CD4-positive, alpha-beta T cell treated with Interferon alpha-2 for 1 hour (primary cell): ENCODE measurements at places on chromosomes 1 and 21.
A peak's percentile ranks its signal among the peaks of the same experiment; 100 is the strongest.

DNA sequence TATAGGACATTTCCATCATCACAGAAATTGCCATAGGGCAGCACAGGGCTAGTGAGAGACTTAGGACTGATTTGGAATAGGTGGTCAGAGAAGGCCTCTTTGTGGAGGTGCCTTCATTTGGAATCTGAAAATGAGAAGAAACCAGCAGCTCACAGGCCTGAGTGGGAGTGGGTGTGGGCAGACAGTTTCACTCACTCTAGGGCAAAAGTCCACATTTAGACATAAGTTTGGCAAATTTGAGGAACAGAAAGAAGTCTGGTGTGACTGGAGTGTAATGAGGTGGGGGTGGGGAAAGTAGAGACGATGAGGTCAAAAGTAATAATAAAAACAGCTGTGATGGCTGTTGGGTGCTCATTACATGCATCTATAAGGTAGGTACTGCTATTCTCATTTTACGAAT, 22.4 kb upstream of the BCAR3 start:
- DNase-seq, result peak; percentile 37

- no peak for DNase-seq
Measured at GRCh38 chr1:197351821-197352440, 83.9 kb downstream of the CRB1 start.

DNA sequence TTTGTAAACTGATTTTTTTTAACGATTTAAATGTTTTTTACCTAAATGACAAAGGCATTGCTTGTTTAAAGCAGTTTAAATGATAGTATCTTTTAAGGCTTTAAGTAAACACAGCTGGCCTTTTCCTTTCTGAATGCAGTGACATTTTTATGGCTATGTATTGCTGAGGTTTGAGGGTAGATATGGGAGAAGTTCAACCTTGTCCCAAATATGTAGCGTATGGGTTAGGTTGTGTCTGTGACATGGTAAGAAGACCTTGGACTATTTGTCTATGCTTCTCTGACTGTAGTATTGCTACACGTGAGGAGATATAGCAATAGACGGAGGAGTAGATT, 32.5 kb downstream of the PKNOX1 start:
- no peak for DNase-seq

- no peak for DNase-seq
Measured at GRCh38 chr1:17923666-17924065, 168.5 kb downstream of the ACTL8 start.

DNA sequence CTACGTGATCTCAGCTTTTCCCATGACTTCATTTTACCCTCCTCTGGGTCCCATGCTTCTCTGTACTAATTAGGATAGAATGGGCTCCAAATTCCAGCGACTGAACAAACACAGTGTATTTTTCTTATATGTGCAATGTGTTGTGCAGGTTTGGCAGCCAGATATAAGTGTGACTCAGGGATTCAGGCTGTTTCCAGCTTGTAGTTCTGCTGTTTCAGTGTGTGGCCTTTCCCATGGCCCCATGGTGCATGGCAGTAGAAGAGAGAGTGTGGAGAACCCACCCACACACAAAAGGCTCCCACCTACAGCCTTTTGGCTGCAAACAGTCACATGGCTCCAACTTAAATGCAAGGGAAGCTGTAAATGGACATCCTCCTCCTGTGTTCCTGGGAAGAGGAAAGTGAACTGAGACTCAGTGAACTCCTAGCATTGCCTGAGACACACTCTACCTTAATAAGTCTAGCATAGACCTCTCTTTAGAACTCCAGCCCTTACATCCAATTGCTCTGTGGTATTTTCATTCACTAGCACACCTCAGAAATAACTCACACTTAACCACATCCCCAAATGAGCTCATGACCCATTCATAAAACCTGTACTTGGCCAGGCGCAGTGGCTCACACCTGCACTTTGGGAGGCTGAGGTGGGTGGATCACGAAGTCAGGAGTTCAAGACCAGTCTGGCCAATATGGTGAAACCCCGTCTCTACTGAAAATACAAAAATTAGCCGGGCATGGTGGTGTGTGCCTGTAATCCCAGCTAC, 58.7 kb downstream of the KIAA0040 start:
- no peak for DNase-seq

- no peak for DNase-seq
Measured at GRCh38 chr1:155177192-155177917, 3.7 kb downstream of the TRIM46 start.

DNA sequence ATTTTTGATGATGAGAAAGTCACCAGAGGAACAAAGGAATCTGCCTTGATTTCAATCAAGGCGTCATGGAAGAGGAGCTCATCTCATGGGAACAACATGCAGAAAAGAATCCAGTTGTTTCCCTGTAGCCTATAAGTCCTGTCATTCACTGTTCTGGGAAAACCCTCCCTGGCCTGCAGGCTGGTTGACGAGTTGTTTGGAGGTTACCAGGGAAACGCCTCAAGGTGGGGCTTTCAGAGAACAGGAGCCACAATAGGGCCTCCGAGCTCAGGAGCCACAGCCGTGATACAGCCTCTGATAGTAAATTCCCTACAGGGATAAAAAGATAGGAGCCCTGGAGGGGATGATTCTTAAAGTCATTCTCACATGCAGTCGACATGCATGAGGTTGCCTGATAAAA, 135.2 kb downstream of the PSMG1 start:
- DNase-seq, result no peak
